ENCODE measurements at places on chromosomes 11 and 22.
A peak's percentile ranks its signal among the peaks of the same experiment; 100 is the strongest.

- DNase-seq = no peak
These were observed 252.7 kb downstream of the TMEM135 start for GRCh38 chr11:87290304-87290922.

DNA sequence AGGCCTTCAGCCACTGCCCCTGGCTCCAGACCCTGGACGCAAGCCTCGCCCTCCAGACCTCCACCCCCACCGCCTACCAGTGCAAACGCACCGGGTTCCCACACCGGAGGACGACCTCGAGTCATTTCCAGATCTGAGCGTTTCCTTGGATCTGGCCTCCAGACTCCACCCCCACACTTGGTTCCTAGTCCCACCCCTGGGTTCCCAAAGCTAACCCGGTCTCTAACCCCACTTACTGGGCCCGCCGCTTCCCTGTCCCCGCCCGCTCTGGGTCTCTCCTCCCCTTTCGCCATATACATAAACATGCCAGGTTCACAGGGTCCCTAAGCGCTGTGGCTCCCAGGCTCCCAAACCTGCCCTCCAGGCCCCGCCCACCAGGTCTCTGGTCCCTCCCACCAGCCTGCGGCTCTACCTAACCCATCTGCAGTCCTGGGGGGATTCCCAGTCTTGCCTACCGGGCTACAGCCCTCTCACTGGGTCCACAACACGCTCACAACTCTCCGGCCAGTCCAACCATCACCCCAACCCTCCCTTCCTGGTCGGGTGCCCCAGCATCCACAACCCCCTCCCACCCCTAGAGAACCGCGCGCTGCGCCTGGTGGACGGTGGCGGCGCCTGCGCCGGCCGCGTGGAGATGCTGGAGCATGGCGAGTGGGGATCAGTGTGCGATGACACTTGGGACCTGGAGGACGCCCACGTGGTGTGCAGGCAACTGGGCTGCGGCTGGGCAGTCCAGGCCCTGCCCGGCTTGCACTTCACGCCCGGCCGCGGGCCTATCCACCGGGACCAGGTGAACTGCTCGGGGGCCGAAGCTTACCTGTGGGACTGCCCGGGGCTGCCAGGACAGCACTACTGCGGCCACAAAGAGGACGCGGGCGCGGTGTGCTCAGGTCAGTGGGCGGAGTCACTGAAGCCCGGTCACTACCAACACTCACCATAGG is 36.7 kb downstream of the CD6 start:
- no peak for DNase-seq

- DNase-seq = no peak
These were observed 375.7 kb upstream of the KIRREL3 start for GRCh38 chr11:127376301-127376700.

GRCh38 chr11:112623057-112623456 is 338.2 kb upstream of the NCAM1 start:
- DNase-seq = no peak

GRCh38 chr11:94882931-94883330 is 90.4 kb downstream of the CWC15 start:
- no peak for DNase-seq

DNA sequence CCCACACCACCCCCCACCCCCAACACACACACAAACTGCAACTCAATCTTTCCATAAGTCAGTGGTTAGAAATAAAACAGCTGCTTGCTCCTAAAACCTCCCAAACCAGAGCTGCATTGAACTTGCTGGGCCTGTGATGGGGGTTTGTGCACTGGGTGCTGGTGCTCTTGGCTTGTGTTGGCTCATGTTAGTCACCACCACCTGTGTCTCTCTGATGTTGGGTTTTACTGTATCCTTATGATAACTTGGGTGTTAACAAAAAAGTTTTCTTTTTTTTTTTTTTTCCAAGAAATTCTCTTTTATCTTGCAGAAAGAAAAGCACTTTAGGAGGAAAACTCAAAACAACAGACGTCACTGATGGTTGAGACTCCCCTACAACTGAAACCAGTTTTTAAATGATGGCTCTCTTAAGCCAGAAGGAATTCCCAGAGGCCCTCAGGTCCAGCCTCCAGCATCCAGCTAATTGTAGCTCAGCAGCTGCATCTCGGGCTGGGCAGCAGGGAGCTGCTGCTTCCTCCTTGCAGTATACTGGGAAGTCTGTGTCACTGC is 79.9 kb upstream of the DRD2 start:
- no peak for DNase-seq

DNA sequence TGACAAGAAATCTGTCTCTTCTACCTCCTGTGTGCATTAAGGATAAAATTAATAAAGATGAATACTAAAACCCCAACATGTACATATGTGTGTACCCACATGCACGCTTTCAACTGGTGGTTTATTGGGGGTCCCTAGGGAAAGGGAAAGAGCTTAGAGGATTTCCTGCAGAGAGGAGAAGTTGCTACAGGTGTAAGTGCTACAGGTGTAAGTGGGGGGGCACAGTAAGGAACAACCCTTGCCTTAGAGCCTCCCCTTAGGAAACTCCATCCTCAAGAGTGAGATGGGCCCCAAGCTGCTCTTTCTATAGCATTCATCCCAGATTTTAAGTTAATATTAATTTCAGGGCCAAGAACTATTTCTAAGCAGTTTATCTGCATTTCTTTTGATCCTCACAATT is 11.9 kb upstream of the ABCC8 start:
- DNase-seq = no peak

DNA sequence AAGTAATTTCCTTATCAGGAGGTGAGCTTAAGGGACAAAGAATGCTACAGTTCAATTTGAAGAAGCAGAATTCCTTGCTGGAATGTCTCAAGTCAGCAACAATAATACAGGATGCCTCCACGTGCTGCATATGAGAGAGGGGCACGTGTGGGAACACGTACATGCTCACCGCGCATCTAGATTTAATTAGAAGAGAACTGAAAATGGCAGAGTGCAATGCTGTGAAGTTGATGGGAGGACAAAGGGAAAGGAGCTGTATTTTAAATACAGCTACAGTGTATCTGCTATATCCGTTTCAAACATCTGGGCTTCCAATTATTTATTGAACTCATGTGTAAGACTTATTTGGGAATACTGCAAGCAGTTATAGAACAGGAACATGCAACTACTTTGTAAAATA is 328.7 kb downstream of the SOX6 start:
- no peak for DNase-seq

GRCh38 chr11:34288492-34288891 is 69.3 kb downstream of the ABTB2 start:
- DNase-seq = no peak

- no peak for DNase-seq
These were observed 71.5 kb upstream of the RAB38 start for GRCh38 chr11:88246696-88247095.

DNA sequence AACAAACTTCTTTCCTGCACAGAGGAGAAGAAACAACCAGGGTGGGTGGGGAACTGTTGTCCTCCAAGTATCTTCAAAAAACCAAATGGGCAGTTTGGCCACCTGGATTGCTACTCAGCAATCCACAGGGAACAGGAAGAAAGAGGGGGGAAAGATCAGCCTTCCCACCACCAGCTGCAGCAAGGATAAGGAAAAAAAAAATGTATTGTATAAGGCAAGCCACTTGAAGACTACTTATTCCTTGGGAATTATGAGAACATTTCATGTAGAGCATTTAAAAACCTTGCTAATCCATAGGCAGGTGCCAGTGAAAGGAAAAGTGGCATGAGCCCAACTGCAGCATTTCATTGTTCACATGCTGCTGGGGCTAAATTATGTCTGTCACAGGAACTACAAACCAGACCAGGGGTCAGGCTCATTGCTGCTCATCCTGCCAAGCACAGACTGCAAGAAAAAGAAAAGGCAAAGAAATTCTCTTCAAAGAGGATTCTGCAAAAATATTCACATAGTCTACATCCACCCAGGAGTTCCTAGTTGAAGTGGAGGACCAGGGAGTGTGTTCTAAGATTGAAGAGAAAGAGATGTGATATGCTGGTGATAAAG is 2.2 kb downstream of the RAB30 start:
- DNase-seq = no peak

DNA sequence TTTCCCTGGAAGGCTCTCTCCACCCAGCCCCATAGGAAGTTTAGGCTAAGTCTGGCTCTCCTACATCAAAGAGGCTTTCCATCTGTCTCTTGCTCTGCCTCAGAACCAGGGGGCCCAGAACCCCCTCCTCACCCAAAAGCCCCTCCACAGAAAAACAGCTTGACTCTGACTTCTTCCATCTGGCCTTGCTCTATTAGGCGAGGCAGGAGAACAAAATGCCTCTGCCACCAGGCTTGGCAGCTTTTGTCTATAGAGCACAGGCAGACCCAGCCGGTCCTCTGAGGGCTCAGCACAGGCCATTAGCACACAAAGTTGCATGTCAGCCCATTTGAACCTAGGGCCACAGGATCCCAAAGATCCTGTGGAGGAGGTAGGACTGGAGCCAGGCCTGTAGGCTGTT is 75.7 kb upstream of the SUSD2 start:
- DNase-seq = no peak

DNA sequence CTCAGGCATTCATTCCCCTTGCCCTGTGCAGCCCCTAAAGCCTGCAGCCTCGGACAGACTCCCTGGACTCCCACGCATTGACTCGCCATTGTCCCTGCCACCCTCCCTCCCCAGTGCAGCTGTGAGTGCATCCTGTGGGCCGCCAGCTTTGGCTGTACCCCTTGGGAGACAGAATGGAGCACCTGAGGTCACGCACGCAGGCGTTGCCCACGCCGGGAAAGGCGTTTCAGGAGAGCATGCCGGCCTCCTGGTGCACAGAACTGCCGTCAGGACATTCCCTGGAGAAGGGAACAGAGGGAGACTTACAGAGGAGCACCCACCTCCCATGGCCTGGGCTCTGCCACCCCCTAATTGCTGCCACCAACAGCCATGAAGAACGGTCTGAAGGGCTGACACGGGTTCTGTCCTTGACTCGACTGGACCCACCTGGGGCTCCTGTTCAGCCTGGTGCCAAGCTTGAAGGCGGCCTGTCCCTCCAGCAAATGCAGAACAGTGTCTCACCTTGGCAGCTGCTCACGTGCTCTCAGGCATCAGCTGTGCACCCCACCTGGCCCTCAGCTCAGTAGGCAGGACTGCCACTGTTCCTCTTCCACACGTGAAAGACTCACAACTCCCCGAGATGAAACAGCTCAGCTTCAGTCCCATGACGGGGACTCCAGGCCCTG is 503.8 kb downstream of the BRD1 start:
- no peak for DNase-seq

GRCh38 chr22:40560551-40560950 is 76.0 kb downstream of the MRTFA start:
- no peak for DNase-seq

DNA sequence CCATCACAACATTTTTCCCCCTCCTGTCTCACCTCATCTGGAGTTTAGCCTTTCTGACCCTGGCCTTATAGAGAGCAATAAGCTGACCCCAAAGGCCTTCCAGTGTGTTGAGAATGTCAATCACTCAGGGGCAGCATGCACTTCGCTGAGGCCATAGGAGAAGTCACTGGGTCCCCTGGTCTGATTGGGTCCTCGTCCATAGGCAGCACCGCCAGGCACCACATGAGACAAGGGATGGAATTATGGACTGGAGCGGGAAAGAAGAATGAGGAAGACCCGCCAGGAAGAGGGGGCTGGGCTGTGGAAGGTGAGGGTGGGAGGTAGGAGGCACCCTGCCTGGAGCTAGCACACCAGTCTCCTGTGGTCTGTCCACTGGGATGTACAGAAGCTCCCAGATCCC is 72.9 kb downstream of the DSCAML1 start:
- no peak for DNase-seq

DNA sequence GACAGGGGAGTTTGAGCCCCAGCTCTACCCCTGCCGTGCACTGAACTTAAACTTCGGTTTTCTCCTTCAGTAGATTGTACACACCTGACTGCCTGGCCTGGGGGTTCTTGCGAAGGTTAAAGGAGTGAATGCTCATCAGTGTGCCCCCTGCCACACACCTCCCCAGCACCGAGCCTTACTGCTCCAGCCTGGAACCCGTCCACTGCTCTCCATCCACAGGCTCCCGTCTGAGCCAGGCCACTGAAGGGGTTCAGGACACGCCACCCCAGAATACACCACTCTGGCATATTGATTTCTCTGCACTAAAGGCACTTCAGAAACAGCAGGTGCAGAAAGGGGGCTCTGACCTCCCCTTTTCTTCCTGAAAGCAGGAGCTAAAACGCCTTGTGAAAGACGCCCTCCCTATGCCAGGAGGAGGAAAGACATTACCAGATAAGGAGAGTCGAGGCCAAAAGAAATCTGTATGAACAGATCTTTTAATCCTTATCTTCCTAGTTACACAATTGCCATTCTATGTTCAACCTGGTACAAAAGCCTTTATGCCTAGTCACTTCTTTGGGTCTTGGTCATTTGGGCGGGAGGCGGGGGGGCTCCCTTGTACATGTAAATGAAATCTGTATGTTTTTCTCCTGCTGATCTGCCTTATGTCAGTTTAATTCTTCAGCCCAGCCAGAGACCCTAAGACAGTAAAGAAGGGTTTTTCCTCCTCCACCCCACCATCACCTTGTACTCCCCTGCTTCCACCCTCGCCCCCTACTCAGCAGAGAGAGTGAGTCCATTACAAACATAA is 1.9 kb upstream of the SSTR3 start:
- DNase-seq = no peak

GRCh38 chr11:111977146-111978027 is 40.2 kb downstream of the DIXDC1 start:
- peak; percentile 18 for DNase-seq

DNA sequence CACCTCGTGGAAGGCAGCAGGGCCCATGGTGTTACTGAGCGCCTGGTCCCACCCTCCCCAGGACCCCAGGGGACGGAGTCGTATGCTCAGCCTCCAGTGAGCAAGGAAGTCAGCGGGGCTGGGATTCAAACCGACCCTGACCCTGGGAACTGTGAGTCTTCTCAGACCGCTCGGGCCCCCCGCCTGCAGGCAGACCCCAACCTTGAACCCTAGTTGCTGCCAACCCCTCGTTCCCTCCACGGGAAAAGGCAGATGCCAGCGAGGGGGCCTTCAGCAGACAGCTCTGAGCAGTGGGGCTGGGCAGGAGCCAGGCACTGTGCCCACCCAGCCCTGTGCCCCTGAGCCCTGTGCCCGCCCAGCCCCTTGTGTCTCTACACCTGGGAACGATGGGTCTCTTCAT is 6.4 kb downstream of the SLC16A8 start:
- DNase-seq = no peak

DNA sequence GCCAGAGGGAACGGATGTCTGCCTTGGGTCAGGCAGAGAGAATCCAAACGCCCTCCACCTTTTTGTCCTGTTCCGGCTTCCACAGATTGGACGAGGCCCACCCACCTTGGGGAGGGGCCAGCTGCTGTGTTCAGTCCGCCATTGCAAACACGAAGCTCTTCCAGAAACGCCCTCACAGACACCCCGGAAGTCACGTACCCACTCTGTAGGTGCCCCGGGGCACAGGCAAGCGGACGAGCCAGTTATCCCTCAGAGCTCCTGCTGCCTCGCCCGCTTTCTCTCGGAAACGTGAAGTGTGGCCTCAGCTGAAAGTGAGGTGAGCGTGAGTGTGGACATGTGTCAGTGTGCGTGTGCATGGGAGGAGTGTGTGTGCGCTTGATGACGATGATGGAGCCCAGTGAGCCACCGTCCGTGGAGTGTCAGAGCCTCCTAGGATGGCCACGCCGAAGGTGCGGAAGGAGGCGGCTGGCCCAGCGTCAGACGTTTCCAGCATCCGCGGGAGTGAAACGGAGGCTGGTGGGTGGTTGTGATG is 869.2 kb downstream of the TBC1D22A start:
- DNase-seq = no peak

GRCh38 chr11:61098778-61099177 is 3.5 kb upstream of the CD5 start:
- DNase-seq = no peak

GRCh38 chr22:41256254-41257253 is 15.8 kb upstream of the CHADL start:
- no peak for DNase-seq

GRCh38 chr22:32414191-32414590 is 2.1 kb upstream of the RTCB start:
- DNase-seq = no peak

Measured in CD4-positive, CD25-positive, alpha-beta regulatory T cell (primary cell).